ENCODE measurements at places on chromosomes 3 and 15. TPM values are rescaled to one million over a fixed set of nuclear protein-coding genes. Genes with fewer than 3 reads are reported as not detected.

DNA sequence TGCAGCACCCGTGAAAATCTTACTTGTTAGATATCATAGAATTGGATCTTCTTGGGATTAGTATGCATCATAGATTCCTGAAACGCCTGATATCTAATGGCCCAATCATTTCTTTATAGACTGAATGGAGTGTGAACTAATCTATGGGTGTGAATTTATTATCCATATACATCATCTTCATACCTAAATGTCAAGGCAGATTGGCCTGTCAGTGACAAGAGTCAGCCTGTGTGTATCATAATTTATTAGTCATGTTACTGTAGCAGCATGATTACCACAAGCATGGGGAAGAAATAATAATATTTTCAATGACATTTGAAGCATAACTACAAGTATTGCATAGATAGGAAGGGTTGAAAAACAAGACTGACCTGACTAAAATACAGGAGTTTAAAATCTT is 235.8 kb downstream of the RAP2B start:
- DNase-seq: no peak

- DNase-seq: no peak
Observed at GRCh38 chr15:39180483-39180933, 400.4 kb upstream of the THBS1 start.

DNA sequence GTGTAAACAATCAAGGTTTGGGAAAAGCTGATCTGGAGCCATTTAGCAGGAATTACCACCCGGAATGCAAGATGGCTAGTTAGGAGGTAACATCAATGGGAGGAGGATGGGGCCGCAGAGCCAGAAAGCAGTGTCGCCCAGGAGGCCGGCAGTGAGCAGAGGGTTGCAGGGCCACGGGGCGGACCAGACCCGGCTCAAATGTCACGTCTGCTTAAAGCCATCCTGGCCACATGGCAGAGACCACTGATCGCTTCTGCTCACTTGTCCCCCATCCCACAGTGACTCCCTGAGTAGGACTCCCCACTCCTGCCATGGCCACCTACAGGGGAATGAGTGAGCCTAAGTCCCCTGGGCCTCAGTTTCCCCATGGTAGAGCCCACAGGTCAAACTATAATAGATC is 18.2 kb downstream of the MGLL start:
- no peak for DNase-seq

DNA sequence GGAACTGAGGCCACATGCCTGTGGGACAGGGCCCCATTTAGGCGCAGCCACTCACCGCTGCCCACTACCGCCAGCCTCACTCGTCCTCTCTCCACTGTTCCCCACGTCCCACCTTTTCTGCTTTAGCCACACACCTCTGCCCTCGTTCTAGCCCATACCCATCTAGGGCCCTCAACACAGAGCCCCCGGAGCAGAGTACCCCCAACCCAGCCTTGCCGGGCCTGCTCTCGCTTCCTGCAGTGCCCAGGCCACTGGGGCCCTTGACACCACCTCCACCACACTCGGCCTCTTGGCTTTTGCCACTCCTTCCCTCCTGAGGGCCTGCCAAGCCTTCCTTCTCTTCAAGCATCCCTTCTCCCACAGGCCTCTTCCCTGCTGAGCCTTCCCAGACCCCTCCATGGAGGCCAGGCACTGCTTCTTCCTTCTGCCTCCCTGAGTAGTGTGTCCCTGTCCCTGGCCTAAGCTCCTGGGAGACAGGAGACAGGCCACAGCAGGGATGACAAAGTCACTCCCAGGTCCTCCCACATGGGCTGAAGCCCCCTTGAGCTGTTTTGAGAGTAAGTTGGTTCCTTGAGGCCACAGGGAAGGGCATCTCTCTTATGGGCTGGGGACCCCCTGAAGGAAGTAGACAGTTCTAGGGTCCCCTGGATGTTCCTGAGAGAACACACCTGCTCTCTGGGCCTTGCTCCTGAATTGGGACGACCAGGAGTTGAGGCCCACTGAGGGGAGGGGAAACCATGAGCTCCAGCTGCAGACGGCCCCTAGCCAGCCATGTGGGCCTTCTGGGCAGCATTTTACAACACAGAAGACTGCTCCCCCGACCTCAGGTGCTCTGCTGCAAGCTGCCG is 4.4 kb downstream of the PRSS50 start:
- DNase-seq: no peak

The FBXO45 gene
- total RNA-seq: 7.9 TPM

The FRMD5 gene
- total RNA-seq: 44.0 TPM

The APOD gene
- 322 TPM for total RNA-seq

DNA sequence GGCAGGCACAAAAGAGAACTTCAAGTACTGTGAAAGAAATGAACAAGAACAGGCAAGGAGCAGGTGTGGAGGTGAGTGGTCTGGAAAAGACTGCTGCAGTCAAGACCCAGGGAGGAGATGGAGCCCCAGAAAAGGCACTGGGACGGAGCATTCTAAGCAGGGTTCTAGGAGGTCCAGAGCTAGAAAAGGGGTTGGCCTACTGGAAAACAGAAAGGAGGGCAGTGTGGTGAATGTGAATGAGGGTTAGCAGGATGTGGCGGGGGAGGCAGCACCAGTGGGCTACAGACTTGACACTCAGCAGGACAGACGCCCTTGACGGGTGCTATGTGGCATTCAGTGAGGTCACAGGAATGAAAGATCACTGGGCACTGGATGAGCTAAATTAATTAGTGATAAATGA is 75.7 kb downstream of the SENP2 start:
- DNase-seq: no peak

DNA sequence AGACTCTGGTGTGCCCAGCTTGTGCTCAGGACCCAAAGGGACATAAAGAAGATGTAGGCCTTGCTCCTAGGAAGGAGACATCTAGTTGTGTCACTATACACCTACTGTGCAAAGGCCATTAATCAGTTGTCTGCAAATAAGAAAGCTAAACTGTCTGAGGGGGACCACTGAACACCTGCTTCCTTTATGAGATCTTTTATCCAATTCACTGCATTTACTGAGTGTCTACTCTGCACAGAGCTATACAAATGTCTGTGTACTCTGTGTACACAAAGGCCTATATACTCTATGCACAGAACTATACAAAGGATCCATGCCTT is 124.8 kb downstream of the CTNNB1 start:
- DNase-seq: no peak

DNA sequence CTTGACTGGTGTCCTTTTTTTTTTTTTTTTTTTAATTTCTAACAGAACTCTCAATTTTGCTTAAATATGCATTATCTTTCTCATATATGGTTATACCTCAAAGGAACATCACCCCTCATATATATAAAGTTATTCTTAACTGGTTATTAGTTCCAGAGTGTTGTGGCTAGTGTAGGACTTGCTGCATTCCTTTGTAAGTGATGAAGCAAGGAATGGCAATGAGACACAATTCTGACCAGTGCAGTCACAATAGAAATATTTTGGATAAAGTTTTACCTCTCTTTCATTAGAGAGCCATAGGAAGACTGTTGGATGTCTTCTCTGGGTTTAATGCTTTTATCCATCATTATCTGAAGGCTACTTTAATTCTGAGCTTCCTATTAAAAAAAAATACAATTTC is 75.5 kb upstream of the CBLB start:
- DNase-seq: no peak

DNA sequence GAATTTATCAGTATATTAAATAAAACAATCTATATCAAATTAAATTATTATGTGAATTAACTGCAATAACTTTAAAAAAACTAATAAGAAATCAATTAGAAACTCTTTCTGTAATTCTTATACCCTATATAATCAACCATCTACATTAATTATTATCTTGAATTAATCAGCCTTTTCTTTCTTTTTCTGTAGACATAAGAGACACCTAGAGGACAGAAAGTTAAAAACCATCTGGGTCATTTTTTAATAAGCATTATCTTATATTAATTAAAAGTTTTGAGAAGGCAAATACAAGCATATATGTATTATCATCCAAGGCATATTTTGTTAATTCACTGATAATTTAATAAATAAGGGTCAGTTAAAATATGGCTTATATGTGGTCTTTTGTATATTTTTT is 24.2 kb upstream of the SLC25A26 start:
- no peak for DNase-seq

The KIF15 gene
- 0.73 TPM for total RNA-seq

The KLHL40 gene
- total RNA-seq: 0.11 TPM

The CFAP20DC gene
- total RNA-seq: 0.22 TPM

- no peak for DNase-seq
Observed at GRCh38 chr3:139260041-139260486, 83.8 kb upstream of the MRPS22 start.

GRCh38 chr3:193960487-193961274 is 175.3 kb upstream of the HES1 start:
- no peak for DNase-seq

- DNase-seq: no peak
Observed at GRCh38 chr15:77617476-77618230, 15.1 kb downstream of the LINGO1 start.

GRCh38 chr15:66682865-66683264 is 19.2 kb upstream of the SMAD6 start:
- no peak for DNase-seq

The A4GNT gene
- total RNA-seq: not detected

- DNase-seq: no peak
Observed at GRCh38 chr3:102756706-102757105, 321.9 kb downstream of the ZPLD1 start.
